Stimulated activated CD4-positive, alpha-beta T cell treated with anti-CD3 and anti-CD28 coated beads, Interleukin-1b, Interleukin-23, amount 100 ng/mL, for 48 hours (primary cell): ENCODE measurements at places on chromosomes 11 and 22.

DNA sequence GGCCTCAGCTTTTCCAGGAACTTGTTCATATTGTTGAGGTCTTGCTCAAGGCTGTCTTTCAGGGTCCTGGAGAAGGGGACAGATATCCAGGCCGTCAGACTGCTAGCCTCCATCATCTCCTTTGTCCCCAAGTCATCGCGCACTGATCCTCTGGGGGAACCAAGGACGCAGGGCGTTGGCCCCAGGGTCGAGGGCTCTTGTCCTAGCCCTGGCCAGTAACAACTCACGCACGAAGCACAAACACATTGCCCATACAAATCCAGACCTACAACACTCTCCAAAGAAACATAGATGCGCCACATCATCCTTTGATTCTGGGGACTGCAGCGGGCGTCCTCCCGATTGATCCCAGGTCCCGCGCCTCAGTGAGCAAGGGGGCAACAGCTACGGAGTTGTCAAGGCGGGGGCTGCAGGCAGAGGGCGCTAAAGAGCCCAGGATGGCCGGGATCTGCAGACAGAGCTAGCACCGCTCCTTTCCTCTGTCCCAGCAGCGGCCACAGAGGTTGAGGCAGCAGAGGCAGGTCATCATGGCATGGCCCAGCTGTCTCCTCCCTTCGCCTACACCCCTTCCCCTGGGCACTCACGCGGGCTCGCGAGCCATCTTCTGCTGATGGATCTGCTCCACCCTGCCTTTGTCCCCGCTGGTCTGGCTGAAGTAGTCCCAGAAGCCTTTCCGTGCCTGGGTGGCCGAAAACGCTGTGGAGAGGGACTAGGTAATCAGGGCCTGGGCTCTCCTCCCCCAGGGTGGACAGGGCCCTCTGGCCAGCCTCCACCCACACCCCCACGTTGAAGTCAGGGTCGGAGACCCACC is 472 bp downstream of the APOA5 start:
- peak; percentile 71 for DNase-seq

GRCh38 chr11:75159151-75159953 is 8.4 kb downstream of the SLCO2B1 start:
- no peak for DNase-seq

DNA sequence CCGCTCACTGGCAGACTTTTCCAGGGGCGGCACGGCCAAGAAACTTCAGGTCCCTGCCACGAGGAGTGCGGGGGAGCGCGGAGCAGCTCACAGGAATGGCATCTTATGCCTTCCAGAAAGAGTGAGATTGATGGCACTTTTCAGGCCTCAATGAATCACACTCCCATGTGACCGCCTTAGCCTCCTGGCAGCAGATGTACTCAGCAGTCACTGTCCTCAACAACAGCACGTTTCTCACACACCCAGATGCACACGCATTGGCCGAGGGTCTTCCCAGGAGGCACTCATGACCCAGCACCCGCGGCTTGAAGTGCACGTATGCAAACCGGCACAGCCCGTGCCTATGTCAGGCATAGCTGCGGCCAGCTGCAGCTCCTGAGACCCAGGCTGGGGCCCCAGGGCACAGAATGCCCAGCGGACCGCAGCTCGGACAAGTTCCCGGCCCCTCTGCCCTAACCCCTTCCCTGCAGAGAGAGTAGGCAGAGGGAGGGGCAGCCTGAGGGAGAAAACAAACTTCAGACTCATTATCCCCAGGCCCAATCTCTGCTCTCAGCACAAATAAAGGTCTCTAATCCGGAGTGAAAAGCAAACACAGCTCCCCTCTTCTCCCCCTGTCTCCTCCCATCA is 48.3 kb downstream of the RPUSD4 start:
- DNase-seq = no peak

- DNase-seq = no peak
Observed at GRCh38 chr11:95512682-95513081, 276.9 kb downstream of the FAM76B start.

GRCh38 chr11:47828284-47828683 is 19.9 kb downstream of the NUP160 start:
- no peak for DNase-seq

DNA sequence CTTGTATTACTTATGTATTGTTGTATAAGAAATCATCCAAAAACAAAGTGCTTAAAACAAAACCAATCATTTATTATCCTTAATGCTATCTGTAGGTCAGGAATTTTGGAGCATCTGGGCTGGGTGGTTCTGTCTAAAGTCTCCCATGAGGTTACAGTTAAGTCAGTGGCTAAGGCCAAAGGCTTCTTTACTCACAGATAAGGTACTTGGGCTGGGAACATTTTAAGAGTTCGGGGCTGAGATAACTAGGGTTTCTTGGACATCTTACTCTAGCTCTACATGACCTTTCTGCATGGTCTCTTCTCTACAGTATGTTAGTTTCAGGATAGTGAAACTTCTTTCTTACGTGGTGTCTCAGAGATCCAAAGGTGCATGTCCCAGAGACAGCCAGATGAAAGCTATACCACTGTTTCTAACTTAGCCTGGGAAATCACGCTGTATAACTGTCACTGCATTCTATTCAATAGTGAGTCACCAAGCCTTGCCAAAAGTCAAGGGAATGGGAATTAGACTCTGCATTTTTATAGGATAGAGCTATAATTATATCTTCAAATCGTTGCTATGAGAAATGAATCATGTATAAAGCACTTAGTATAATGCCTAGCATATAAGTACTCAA is 29.6 kb downstream of the SOX6 start:
- DNase-seq = no peak

DNA sequence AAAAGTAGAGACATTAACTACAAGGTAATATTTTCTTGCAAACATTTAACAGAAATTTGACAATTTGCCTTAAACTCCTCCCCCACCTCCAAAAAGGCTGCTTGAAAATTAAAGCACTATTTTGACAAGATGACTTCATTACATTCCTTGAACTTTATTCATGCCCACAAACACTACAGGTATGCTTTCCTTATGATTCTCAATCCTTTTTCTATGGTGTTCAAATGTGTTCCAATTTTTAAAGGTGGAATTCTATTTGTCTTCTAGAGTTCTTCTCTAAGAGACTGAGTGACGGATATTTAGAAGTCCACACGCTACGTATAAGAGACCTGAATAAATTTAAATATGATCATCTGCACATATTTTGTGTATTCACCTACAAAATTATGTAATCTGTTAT is 69.4 kb downstream of the MRTFA start:
- DNase-seq = no peak

DNA sequence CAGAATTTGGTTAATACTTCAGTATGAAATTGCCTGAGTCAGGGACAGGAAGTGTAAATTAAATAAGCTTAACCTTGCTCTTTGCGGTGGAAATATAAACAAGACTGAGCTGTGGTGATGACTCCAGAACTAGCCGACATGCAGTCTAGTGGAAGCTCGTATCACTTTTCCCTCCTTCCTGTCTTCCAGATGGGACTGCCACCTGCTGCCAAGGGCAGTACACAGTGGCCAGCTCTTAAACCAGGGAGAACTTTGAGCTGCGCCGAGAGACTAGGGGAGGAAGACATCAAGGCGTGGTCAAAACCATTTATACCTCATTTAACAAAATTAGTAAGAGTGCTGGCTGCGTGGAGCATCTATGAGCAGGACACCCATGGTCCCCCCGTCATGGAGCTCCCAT is 31.3 kb upstream of the CTTN start:
- no peak for DNase-seq

DNA sequence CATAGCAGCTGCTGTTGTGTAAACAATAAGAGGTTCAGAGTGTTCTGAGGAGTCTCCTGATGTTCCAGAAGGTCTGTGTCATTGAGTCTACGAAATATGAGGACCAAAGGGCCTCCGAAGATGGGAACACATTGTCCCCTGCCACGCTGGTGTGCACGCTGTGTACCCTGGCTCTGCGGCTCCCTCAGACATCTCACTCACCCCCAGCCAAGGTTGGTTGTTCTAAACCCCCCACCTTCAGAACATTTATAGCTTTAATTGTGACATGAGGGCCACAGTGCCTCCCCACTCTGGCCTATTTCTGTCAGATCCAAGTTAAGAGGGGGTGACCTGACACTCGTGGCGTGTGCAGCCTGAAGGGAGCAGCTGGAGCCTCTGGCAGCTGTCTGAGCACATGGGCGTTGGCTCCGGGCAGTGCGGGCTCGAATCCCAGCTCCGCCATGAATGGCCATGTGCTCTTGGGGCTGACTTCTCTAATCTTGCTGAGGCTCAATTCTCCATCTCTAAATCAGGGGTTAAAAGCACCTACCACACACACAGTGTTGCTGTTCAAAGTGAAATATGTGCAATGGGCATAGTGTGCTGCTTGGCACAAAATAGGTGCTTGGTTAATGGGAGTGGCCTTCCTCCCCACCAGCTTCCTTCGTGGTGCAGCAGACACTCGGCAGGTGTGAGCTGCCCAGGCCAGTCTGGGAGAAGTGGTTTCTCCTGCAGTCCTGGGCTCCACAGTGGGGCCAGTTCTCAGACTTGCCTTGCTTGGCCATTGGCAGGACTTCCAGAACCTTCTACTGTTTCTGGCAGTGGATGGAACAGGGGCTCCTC is 39.7 kb upstream of the MICAL2 start:
- no peak for DNase-seq

DNA sequence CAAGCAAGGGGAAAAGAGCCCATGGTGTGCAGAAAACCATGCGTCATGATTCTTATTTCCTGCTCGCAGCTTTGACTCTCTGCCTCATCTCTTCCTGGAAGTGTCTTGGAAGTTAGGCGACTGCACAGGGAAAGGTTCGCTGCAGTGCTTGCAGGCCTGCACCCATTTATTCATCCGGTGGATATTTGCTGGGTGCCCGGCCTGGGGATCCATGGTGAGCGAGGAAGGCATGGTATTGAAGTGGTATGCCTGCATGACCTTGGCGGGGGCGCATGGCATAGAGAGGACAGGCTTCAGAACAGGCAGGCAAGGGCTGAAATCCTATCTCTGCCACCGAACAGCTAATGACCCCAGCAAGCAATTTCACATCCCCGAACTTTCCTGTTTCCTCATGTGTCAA is 40.6 kb downstream of the FAM83F start:
- DNase-seq = no peak

GRCh38 chr22:29951791-29952413 is 68.9 kb downstream of the MTMR3 start:
- DNase-seq = peak; percentile 16

GRCh38 chr11:40178470-40178869 is 1281.0 kb downstream of the LRRC4C start:
- no peak for DNase-seq

DNA sequence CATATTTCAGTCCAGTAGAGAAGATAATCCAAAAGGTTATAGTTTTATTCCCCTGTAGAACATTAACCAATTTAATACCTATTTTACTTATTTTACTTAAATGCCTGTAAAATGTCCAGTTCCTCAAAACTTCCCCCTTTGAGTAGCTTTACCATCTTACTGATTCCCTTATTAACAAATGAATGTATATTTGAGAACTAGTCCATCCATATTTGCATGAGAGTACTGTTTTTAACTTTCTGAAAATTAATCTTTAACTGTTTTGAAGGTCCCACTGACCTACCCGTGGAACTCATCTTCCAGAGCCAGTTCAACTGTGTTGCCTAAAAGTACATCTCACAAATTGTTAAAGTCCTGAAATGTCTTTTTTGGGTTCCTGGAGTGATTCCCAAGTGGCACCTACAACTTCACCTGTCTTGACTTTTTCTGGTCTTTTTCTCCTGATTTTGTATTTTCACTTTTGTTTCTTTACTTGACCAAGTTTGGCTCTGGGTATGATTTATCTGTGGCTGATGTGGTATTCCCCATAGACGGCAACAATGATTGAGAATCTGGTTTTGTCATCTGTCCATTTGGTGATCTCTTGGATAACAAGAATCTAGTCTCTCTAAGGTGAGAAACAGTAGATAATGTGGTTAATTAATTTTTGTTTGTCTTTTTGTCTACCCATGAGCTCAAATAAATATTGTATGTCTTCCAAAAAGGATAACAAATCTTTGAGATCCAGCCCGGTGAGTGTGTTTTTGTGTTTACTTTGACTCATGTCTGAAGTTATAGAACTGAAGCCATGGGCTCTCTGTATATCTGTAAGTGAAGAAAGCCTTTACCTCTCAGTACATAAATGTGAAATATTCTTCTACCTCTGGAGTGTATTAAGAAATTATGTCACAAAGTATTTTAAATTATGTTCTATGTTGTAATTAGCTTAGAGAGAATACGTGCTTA is 174.2 kb downstream of the ETS1 start:
- DNase-seq = no peak

DNA sequence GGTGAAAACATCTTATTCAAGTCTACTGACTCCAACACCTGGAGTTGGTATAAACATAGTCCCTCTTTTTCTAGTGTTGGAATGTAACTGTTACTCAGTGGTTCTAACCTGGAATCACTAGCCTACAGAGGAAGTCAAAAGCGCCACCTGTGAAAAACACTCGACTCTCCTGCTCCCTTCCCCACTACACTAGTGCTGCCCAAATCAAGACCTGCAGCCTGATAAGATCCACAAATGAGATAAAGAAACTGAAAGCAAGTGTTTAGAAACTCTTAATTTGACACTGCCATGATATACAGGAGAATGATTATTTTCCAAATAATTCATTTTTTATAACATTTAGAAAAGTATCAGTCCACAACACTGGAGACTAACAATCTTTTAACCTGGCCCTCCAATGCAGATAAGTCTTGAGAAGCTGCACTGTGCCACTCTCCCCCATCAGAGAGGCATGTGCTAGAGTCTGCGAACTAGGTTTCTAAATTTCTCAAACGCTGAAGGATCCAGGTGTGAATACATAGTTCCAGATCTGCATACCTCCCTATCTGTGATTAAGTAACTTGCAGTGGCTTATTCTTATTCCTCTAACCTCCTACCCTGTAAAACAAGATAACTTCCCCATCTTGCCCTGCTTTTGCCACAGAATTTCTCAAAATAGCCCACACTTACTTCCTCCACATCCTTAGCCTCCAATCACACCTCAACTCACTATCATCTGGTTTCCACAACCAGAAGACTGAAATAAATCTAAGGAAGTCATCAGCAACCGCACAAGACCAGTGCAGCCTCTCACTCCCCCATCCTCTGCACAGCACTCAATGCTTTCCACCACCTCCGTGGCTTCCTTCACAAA is 88.1 kb downstream of the RRAS2 start:
- DNase-seq = no peak

- DNase-seq = no peak
Observed at GRCh38 chr11:73340164-73340563, 32.1 kb downstream of the ARHGEF17 start.

DNA sequence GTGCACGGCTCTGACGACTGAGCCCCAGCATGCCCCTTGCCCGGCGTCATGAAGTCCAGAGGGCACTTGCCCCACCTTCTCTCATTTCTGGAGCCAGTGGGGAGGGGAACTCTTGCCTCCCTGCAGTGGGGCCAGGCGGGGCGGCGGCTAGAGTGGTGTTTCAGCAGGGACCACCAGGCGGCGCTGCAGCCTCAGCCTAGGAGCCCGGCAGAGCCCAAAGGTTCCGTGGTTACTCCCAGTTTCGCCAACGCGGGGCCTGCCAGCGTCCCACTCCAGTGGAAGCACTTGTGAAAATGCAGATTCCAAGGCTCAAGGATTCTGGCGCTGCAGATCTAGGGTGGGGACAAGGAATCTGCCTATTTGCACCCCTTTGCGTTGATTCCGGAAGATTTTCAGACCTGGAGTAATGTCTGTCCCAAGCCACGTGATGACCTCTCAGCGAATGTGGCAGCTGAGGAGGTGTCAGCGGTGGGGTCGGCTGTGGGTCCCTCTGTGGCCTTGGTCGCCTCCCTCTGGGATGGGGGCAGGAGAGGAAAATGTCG is 55.7 kb downstream of the CD82 start:
- peak; percentile 57 for DNase-seq

GRCh38 chr11:83643115-83643514 is 356.9 kb upstream of the CCDC90B start:
- no peak for DNase-seq
